ENCODE measurements at places on chromosomes 13 and 19.

DNA sequence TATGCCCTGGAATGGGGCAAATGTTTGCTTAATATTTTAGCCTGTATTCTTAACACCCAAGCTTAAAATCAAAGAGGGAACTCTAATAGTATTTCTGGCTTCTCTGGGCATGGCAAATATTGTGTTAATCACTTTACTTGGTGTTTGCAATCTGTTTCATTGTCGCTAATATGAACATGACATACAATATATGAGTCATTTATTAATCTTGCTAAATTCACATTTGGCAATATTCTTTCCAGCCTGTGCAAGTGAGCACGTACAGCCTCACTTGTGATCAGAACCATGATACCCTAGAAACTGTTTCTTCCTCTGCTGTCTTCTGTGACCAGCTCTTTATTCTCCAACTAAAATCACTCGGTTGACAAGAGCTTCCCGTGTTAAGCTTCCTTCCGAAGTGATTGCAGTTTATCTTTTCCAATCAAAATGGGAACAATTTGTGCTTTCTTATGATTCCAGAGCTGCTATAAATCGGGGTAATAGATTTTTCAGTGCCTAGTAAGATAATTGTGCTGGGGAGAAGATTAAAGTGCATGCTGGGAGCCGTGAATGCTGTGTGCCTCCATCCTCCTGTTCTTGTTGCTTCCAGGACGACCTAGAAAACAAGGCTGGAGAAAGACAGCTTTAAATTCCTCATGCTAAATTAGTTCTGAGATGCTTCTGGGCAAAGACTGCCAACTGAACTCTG lies 153.0 kb upstream of the TMTC4 start:
- no peak for DNase-seq

DNA sequence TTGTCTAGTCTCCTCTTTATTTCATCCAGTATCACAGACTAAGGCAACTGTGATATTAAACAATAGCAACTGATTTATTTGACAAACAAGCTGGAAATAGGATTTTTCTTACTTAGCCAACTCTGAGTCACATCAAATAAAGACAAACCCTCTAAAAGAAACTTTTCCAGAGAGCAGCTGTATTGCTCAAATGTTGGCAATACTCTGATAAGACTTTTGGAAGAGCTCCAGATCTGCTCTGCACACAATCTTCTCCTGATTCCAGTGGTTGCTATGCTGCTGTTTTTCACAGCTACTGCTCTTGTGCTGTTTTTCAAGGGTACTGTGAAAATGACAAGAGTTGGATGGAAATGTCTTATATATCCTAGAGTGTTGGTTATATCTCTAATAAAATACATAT lies 1479.2 kb downstream of the SLITRK5 start:
- no peak for DNase-seq

- DNase-seq: no peak
Observed at GRCh38 chr19:54319049-54319448, 6.1 kb upstream of the LILRA5 start.

DNA sequence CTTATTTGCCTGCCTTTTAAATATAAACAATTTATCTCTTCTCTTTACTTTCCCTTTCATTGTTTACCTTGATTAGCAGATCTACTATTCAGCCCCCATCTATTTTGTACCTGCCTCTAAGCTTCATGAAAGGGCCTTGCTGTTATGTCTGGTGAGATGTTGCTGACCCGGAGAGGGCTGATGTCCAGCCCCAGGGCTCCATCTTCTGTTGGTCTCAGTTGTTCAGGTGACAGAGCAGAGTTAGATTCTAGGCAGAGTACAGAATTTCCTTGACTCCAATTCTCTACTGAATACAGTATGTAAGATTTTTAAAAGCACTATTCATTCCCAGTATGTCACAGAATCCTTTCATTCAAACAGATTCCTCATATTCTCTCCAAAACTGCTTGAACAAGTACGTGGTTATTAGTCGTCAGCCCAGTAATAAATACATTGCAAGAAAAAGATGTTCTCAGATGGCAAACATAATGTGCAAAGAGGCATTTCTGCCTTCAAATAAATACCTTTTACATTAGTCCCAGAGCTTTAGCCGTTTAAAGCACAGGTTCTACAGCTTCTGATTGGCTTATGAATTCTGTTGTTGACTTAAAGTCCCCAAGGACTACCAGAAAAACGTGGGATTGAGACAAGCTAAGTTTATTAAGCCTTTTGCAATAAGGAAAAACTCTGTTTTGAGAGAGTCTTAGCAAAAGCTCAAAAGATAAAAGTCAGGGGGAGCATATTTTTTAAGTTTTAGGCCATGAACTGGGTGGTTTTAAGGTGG lies 159.1 kb downstream of the GPC5 start:
- DNase-seq: no peak

- no peak for DNase-seq
Observed at GRCh38 chr13:99046851-99047250, 69.0 kb upstream of the DOCK9 start.

DNA sequence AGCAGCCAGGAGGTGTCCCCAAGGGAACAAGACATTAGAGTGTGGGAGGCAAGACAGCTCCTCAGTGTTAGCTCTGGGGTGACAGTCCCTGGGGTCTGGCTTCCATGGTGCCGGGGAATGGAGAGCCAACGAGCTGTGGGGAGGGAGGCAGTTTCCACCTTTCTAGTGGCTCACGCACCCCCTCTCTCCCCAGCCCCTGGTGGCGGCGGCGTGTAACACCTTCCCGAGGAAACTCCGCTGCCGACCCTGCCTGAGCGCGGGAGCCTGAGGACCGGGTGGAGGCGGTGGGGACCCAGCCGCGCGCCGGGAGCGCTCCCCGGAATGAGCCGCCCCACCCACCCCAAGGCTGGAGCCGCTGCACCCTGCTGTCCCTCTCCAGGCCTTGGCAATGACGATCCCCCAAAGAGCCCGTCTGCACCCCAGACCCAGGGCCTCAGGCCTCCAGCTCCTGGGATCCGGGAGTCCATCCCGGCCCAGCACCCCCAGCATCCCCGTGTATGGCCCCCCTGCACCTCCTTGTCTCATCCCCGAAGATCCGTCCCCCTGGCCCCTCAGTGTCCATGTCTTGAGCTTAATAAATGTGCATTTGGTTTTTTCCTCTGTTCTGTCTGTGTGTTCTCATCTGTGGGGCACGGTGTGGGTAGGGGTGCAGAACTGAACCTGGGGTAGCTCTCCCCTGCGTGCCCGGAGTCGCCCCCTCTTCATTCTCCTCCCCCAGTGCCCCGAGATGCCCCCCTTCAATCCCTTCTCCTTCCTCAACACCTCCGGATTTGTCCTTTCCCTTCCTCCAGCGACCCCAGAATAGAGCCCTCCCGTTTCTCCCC lies 622 bp upstream of the FXYD5 start:
- peak; percentile 65 for DNase-seq

- DNase-seq: no peak
Observed at GRCh38 chr19:14694641-14695266, 4.9 kb downstream of the ZNF333 start.

DNA sequence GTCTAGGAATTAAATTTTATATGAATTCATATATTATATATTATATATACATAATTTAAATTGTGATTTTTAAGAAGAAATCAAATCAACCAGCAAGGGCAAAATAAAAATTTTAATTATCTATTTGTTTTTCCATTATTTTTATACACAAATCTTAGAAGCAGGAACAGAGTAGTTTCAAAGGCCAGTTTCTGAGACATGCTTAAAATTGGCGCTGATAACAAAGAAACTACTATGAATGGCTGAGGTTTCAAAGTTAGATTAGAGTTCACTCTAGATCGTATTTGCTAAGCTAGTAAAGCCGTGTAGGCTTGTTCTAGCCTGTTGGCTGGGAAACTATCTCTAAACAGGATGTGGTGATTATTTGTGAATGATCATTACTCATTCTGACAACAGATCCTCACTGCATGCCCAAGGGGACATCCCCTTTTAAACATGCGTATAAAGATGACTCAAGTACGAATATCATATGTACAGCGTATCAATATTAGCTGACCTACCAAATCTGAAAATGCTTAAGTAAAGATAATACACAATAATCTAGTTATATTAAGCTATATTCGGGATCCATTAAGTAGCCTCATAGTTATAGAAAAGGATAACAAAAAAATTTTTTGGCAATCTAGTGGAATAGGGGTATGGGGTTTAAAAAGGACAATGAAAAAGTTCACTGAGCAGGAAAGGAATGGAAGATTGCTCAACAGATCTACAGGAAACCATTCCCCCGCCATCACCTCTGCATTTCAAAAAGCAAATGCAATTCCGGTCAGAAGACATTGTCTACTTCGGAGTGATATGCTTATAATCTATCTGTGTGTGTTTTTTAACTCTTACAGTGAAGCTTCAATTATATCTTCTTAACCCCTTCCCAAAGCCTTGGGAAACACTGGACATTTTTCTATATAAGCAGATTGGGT lies 150.1 kb downstream of the SHISA2 start:
- DNase-seq: no peak

- DNase-seq: no peak
Observed at GRCh38 chr13:102580552-102581169, 16.1 kb upstream of the TPP2 start.

DNA sequence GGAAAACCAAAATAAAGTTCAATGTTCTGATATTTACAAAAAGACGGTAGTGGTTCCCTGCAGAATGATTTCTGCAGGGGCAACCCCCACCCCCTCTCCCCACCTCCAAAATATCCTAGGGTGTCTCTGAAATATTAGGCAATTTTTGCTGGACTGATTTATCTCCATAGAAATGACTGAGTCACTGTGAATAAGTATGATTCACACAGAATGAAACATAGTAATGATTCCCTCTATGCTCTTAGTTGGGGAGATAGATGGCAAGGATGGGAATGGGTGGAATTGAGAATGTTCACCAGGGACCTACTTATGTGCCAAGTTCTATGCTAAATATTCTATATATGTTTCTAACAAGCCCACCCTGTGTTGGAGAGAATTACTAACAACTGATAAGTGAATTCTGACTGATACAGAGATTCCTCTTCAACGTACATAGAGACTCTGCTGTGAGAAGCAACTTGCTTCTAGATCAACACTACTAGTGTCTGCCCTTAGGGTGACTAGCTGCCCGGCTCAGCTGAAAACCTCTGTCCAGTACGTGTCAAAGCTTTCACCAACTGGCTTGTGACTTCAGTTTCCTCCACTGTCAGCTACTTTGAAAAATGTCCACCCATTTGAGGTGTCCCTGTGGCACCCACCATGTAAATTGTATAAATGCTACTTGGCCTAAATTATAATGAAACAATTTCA lies 38.4 kb upstream of the RAP2A start:
- no peak for DNase-seq

DNA sequence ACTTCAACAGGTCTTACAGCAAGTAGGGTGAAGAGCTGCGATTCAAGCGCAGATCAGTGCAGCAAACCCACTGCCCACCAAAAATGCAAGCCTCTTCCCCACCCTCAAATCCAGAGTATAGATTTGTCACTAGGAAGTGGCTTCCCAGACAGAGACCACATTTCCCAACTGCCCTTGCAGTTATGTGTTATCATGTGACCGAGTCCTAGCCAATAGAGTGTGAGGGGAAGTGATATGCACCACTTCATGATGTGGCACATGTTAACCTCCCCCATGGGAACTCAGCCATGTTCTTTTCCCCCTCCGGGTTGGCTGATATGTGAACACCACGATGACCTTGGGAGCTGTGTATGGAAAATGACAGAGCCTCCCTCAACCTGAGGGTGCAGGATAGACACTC lies 50.8 kb downstream of the MBD3L2B start:
- DNase-seq: peak; percentile 93

Data from HL-60 (cell line).